ENCODE measurements at places on chromosomes 13 and 19. TPM values are rescaled to one million over a fixed set of nuclear protein-coding genes. Genes with fewer than 3 reads are reported as not detected.

Gene UPK1A
- total RNA-seq: 0.51 TPM

Gene LRRC25
- not detected for total RNA-seq

DNA sequence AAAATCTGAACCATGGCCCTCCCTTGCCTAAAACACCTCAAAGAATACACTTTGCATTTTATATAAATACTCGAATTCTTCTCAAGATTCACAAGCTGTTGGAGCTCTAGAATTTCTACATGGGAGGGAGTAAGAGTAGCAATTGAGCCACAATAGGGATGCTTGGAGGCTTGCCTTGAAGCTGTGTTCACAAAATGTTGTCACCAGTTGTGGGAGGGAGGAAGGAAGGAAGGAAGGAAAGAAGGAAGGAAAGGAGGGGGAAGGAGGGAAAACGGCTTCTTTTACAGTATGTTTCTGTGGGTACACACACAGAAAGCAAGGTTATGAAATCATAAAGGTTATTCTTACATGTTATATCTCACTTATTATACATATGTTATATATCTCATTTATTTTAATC is 128.6 kb upstream of the PEG3 start:
- H3K4me3 ChIP-seq: no peak overlapping the region
- DNase-seq: no peak
- H3K4me1 ChIP-seq: no peaks in the 10 kb centered on the region
- no peak overlapping the region for H3K27ac ChIP-seq
- no peaks in the 10 kb centered on the region for H3K27me3 ChIP-seq

DNA sequence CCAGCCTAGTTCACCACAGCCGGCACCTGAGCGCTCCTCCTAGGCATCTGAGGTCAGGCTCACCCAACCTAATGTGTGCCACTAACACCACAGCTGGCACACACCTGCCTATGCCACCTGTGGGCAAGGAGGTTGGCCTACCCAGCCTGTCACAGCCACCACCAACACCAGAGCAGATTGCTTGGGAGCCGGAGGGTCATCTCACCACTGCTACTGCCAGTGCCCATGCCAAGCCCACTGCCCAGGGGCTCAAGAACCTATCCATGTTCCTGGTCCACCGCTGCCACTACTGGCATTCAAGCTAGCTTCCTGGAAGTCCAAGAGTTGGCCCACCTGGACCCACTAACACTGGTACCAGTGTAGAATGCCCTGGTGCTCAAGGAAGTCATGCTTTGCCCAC is 42.5 kb downstream of the F2RL3 start:
- H3K4me3 ChIP-seq: no peak overlapping the region
- peaks cover 3% of the 10 kb centered on the region for H3K27me3 ChIP-seq
- DNase-seq: no peak
- no peak overlapping the region for H3K27ac ChIP-seq
- no peaks in the 10 kb centered on the region for H3K36me3 ChIP-seq
- no peaks in the 10 kb centered on the region for H3K4me1 ChIP-seq

DNA sequence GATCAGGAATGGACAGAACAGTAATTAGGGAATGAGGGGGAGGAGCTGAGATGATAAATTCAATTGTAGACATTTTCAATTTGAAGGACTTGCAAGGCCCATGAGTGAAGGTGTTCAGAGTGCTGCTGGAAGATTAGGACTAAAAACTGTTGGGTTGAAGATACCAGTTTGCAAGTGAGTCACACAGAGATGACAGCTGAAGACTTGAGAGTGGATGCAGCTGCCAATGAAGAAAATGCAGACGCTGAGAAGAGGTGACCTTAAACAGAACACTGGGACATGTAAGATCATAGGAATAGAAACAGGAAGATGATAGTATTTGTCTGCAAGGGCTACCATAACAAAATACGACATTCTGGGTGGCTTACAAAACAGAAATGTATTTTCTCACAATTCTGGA is 1716.5 kb upstream of the SLC10A2 start:
- no peak for DNase-seq
- no peak overlapping the region for H3K27ac ChIP-seq
- H3K36me3 ChIP-seq: no peaks in the 10 kb centered on the region
- H3K4me3 ChIP-seq: no peak overlapping the region
- no peaks in the 10 kb centered on the region for H3K27me3 ChIP-seq

Data from activated T-helper 1 cell treated with anti-CD3 and anti-CD28 coated beads, Interleukin-12 subunit alpha, Interleukin-12 subunit beta, Interleukin-2, Interleukin-4 antibody, amounts not matched to agents 30 ng/mL and 10 ng/mL and 1 ng/mL, durations not matched to agents 14 hours and 24 hours and 36 hours (primary cell).